Naive thymus-derived CD4-positive, alpha-beta T cell (primary cell): ENCODE measurements at places on chromosomes 3 and 15. TPM values are rescaled to one million over a fixed set of nuclear protein-coding genes. Genes with fewer than 3 reads are reported as not detected.

- DNase-seq: no peak
These were observed 64.2 kb upstream of the CHL1 start for GRCh38 chr3:132378-132777.

GRCh38 chr15:73464602-73465001 is 21.6 kb downstream of the REC114 start:
- no peak for DNase-seq

DNA sequence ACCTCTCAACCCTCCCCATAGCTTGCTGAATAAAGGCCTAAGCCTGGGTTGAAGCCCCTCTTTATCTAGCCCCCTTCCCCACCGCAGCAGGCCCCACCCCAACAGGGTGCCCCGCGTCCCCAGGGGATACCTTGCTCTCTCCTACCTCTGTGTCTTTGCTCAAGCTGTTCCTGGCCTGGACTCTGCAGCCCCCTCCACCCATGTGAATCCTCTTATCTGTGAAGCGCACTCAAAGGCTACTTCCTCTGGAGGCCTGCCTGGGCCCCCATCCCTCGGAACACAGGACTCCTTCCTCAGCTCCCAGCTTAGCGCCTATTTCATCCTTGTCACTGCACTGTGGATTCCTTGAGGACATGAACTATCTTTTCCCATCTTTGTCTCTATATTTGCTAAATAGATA is 61.4 kb upstream of the HERC1 start:
- DNase-seq: no peak

The SOX14 gene
- not detected for total RNA-seq

The SLC41A3 gene
- total RNA-seq: 29.6 TPM

The THPO gene
- not detected for total RNA-seq

The AADACL2 gene
- not detected for total RNA-seq

- DNase-seq: no peak
These were observed 59.5 kb upstream of the TNFSF10 start for GRCh38 chr3:172582712-172583111.

- no peak for DNase-seq
These were observed 238.6 kb upstream of the TPM1 start for GRCh38 chr15:62803856-62804400.

DNA sequence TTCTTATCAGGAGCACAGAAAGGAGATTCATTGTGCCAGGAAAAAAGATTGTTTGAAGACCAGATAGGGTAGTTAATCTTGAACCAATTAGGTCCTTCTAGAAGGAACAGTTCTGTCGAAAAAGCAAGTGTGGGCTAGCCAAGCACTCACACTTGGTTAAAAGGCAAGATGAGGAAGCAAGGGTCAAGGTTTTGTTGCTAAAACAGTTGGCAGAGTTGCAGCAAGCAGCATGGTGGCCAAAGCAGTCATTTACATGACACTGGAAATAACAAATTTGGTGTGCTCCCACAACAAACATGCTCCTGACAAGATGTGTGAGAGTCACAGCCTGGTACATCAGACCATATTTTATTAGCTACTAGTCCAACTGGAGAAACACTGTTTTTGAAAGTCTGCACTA is 228.0 kb upstream of the CFAP20DC start:
- no peak for DNase-seq

DNA sequence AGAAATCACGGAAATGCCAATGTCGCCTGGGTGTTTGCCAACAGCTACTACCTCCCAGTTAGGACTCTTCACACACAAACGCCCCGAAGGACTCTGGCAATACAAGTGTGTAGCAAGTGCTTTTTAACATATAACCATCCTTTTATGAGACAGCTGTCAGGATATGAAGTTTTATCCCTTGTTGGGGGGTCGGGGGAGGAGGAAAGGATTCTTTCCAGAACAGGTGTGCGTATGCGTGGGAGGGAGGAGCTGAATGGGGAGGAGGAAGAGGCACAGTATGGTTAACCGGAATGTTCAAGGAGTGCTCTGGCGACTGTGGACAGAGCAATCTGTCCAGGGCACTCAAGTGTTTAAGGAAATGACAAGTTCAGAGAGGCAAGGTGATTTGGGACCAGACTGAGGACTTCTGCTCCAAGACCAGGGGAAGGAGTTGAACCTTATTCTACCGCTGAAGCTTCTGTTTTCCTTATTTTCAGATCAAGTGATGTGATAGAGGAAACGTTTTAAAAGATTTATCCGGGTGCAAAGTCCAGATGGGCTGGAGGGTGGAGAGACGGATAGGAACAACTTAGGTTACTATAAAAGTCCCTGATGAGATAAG is 1.3 kb downstream of the TSPAN3 start:
- no peak for DNase-seq

- no peak for DNase-seq
These were observed 46.3 kb downstream of the EBLN2 start for GRCh38 chr3:73107676-73108187.

DNA sequence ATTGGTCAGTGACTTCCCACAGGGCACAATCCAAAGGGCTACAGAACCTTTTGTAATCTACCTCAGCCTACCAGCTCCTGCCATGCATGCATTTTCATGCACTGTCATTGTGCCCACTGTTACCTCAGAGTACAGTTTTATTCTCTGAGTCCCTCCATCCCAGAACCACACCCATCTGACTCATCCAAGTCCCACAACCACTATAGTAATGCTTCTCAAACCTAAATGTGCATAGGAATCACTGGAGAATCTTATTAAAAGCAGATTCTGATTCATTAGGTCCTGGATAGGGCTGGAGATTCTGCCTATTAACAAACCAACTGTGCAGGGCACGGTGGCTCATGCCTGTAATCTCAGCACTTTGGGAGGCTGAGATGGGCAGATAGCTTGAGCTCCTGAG is 3.7 kb upstream of the B3GALNT1 start:
- no peak for DNase-seq

The ITGA11 gene
- not detected for total RNA-seq

- no peak for DNase-seq
These were observed 532.1 kb upstream of the SEMA6D start for GRCh38 chr15:47184908-47185801.

DNA sequence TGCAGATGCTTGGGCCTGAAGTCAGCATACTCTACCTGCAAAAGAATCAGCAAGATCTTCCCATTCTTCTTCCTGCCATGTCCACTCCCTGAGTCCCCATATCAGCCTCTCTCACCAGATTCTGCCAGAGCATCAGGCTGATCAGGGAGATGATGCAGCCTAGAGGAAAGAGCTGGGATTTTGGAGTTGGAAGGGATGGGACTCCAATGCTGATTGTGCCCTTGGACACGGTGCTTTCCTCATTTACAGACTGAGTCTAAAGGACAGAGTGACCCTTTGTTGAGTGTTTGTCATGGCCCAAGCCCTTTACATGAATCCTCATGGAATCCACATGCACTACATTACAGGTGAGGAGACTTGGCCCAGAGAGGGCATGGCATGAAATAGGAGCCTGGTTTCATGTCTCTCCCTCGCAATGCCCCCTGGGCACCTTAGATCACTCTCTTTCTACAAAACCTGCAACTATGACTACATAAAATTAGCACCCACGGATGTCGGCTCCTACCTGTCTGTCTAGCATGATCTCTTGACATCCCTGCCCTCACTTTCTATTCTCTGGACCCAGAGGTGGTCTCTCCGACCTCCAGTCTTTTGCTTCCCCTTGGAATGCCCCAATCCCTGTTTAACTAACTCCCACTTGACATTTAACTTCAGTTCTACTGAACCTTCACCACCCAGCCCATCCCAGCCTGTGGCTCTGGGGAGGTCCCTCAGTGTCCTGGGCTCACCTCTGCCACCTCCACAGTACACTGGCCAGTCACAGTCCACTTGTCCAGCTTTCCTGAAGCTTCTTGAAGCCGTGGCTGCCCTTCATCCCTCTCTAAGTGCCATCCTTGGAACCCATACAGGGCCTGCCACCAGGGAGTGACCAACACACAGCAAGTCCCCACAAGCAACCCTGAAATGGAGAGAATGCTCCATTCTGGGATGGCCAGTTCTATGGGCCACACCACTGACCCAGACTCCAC is 173.5 kb downstream of the ABHD5 start:
- no peak for DNase-seq

- DNase-seq: no peak
These were observed 64.3 kb downstream of the DUT start for GRCh38 chr15:48395521-48396011.

DNA sequence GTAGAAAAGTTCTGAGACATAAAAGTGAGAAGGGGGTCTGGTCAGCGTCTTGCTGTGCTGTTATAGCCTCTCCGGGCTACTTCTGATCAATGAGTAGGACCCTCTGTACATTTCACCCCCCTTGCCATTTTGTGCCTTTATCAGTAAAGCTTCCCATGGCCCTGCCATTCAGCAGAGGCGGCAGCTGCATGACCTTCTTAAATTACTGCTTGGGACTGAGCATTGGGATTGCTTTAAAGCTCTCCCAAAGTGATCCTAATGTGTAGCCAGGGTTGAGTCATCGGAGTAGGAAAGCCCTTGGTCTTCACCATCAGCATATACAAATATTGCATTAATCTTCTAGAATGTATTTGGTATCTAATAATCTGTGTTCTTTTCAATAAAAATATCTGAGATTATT is 70.2 kb downstream of the FMN1 start:
- no peak for DNase-seq

GRCh38 chr15:77541421-77542181 is 91.1 kb downstream of the LINGO1 start:
- DNase-seq: no peak

- DNase-seq: no peak
These were observed 121.9 kb downstream of the ATP10A start for GRCh38 chr15:25741256-25741580.

GRCh38 chr3:191329654-191330529 is at the start of gene UTS2B:
UTS2B (minus strand) TSS chr3:191330526; CDS start chr3:191282189, 48,337 bp downstream.
- peak; percentile 2 for DNase-seq

DNA sequence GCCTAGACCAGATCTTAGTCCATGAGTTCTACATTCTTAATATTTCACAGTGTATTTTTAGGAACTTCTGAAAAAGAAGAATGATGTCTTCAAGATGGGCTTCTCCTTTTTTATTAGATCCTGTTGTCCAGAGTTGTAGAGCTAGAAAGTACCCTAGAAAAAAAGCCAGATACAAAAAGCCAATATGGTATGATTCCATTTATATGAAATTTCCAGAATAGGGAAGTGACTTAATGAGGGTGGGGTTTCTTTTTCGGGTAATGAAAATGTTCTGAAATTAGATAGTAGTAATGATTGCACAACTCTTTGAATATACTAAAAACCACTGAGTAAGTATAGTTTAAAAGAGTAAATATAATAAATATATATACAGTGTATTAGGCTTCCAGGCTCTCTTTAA is 116.9 kb downstream of the NFKBIZ start:
- no peak for DNase-seq

- no peak for DNase-seq
These were observed 19.1 kb downstream of the ZNF710 start for GRCh38 chr15:90020021-90020735.

The LEKR1 gene
- total RNA-seq: 5.1 TPM

The SOX2 gene
- total RNA-seq: not detected

GRCh38 chr3:158110658-158111018 is 749 bp downstream of the RSRC1 start:
- DNase-seq: no peak

DNA sequence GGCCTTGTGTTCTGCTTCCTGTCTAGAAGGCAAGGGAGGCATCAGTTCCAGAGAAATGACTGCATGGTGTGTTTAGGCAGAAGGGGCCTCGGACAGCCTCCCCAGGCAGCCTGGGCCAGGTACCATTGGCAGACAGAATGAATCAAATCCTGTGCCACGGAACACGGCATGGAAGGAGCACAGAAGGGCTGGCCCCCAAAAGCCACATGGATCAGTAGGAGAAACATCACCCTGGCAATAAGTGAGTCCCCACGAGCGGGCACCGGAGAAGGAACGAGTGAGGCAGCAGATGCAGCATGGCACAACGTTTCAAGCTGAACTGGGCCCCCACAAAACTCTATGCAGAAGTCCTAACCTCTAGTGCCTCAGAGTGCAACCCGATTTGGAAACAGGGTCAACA is 223.2 kb downstream of the ADAMTS17 start:
- DNase-seq: no peak

DNA sequence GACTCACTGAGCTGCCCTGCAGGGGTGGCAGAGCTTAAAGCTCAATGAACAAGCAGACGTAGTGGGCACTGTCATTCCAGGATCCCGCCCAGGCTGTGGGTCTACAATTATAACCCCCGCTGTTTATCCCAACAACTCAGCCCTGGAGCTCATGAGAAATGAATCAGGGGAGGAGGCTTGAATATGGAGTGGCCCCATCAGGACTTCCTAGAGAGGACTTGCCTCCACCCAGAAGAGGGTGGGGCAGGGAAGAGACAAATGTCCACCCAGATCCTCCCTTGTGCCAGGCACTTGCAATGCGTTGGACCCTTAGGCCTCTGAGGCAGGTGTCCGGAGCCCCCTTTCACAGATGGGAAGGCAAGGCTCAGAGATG is 33.0 kb downstream of the SLC6A20 start:
- no peak for DNase-seq

DNA sequence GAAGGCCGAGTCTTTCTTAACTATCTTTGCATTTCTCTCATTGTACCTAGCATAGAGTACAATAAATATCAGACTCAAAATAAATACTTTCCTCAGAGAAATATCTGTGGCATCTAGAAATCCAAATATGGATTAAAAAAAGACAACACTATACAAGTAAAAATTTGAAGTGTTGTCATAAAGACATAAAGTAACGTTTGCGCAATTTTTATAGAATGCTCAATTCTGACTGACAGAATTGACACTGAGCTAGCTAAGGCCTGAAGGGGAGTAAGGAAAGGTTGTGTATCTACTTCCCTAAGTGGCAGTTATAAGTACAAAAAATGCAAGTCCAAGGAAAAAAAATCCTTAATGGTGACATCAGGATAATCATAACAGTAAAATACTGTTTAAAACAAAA is 1.1 kb downstream of the SEC11A start:
- DNase-seq: no peak

DNA sequence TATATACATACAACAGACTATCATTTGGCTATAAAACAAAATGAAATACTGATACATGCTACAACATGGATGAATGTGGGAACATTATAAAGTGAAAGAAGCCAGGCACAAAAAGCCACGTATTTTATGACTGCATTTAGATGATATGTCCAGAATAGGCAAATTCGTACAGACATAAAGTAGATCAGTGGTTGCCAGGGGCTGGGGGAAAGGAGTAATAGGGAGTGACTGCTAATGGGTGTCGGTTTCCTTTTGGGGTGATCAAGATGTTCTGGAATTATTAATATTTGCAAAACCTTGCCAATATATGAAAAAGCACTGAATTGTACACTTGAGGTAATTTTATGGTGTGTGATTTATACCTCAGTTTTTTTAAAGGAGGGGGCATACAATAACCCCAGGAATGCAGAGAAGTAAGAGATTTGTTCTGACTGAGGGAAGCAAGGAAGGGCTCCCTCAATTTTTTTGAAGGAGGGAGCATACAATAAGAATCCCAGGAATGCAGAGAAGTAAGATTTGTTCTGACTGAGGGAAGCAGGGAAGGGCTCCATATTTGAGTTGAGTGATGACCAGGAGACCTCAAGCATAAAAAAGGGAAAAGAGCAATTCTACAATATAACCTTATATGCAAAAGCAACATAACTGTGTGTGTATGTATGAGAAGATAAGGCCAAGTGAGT is 6.2 kb downstream of the PSMD6 start:
- DNase-seq: no peak
